ENCODE measurements at places on chromosomes 3 and 15. TPM values are rescaled to one million over a fixed set of nuclear protein-coding genes. Genes with fewer than 3 reads are reported as not detected.

Gene RETNLB
- not detected for total RNA-seq

Gene GAP43
- not detected for total RNA-seq

Gene ROBO1
- 0.62 TPM for total RNA-seq

Gene RAB6B
- total RNA-seq, result not detected

Gene TP53BP1
- 27.9 TPM for total RNA-seq

Gene TWF2
- total RNA-seq, result 119 TPM

Gene RTP3
- total RNA-seq, result not detected

Gene LRRC2
- total RNA-seq, result 0.27 TPM

Gene HEG1
- 26.6 TPM for total RNA-seq

Gene SLC28A1
- not detected for total RNA-seq

Gene PARP15
- 39.8 TPM for total RNA-seq

Gene OSTN
- not detected for total RNA-seq

Gene KLHL40
- total RNA-seq, result not detected

Gene DLL4
- not detected for total RNA-seq

Gene PAK6
- 0.35 TPM for total RNA-seq

Gene PRR20G
- not detected for total RNA-seq

Gene GOLGA6L9
- total RNA-seq, result 1.8 TPM

Gene XCR1
- not detected for total RNA-seq

Gene SOX2
- not detected for total RNA-seq

Gene PSTPIP1
- total RNA-seq, result 135 TPM

Gene ITIH1
- total RNA-seq, result not detected

Gene CPEB1
- not detected for total RNA-seq

Gene ATP13A4
- total RNA-seq, result 1.6 TPM

Gene CNTN3
- total RNA-seq, result not detected

Gene MYL3
- total RNA-seq, result not detected

Gene GOLGA6A
- not detected for total RNA-seq

Gene TMC3
- not detected for total RNA-seq

Gene HIGD2B
- not detected for total RNA-seq

Gene TNFAIP8L3
- total RNA-seq, result not detected

Gene ACAD11
- 11.8 TPM for total RNA-seq

All from activated CD4-positive, alpha-beta T cell treated with anti-CD3 and anti-CD28 coated beads, Interleukin-2, amount 10 ng/mL, durations not matched to agents 7 days and 5 days (primary cell).